ENCODE measurements at places on chromosomes 4 and X.

DNA sequence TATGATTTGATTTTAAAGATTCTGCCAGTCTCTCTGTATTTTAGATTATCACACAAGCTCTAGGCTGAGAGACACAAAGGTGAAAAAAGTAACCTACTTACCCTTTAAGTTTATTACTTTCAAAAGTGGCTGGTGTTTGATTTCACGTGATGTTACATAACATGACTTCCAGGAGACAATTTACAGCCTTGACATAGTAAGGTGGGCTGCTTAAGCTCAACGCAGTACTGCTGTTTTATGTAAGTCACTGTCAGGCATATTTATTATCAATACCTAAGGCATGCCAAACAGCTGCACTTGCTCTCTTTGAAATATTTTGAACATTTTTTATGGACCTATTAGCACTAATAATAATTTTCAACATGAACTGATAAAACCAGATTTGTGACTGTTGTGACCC lies 451.5 kb upstream of the FAM241A start:
- no peak for DNase-seq

DNA sequence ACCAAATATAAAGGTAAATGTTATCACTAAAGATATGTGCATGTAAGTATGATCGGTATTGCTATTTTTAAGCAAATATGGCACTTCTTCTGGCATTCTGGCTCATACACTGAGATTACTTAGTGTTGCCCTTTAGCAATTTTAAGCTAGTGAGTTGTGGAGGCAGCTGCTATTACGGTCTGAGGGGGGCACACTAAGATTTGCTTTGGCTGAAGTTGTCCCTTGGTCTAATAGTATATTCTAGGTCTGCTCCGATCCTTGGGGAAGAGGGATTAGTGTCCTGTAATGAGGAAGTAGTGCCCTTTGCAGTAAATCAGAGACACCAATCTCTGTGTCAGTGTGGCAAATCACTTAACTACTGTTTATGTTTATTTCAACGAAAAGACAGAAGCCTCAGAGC lies 196.5 kb upstream of the FTHL17 start:
- DNase-seq = no peak

DNA sequence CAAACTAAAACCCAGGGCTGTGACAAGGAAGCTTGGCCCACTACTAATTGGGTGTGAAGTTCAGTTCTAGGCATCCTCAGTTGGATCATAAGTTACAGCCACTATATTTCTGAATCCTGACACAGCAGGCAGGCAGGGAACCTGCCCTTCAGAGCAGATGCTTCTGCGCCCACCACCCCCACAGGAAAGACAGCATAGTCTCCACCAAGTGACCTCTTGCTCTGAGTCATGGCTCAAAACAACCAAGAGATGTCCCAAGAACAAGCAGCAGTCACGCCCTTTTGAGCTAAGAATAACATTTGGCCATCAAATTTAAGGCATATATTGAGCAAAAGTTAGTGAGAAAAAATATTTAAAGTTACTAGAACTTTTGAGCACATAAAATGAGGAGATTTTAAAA lies 170.7 kb upstream of the SMARCAD1 start:
- DNase-seq = no peak

GRCh38 chr4:48989461-48990203 lies 3.6 kb downstream of the CWH43 start:
- no peak for DNase-seq

GRCh38 chr4:15043226-15043625 lies 40.9 kb downstream of the CPEB2 start:
- no peak for DNase-seq

DNA sequence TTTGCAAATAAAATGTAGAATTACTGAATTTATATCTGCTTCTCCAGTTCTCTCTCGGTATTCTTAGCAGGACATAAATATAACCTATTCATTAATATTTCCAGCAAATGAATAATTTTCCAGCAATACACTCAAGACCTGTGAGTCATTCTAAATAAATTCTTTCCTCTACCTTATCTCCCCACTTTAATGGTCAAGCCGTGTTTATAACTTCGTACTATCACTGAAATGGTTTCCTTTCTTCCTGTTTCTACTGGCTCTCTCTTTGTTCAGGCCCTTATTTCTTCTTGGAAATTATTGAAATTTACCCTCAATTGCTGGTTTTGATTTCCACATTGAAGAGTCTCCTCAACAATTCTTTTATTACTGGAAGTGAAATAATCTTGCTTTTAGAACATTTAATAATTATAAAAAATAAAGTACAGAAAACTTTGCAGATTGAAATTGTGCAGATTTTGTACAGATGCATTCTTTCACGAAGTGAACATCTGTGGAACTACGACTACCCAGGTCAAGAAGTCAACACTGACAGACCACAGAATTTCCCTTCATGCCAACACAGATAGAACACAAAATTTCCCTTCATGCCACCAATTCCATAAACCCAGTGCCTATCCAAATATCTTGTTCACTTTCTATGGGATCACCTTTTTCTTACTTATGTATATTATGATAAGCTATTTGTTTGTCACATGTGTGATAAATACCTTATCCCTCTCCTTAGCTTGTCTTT lies 205.7 kb downstream of the FAT4 start:
- no peak for DNase-seq

DNA sequence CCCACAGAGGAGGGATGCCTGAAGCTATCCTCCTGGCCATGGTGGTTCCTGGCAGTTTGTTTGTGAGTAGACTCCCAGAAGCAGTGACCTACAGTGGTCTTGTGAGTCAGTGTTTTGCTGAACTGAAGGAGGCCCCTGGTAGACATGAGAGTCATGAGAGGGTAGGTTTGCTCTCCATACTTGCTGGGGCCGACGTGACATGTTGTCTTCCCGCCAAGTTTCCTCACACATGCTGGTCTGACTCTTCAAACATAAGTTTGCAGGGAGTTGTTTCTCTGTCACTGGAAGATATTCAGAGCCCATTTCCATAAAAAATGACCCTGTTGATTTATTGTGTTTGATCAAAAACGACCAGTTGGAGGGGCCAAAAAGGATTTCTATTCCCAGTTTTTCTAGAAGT lies 131.1 kb upstream of the SCML1 start:
- DNase-seq = no peak

- no peak for DNase-seq
Measured at GRCh38 chrX:46461660-46462191, 83.5 kb downstream of the ZNF674 start.

DNA sequence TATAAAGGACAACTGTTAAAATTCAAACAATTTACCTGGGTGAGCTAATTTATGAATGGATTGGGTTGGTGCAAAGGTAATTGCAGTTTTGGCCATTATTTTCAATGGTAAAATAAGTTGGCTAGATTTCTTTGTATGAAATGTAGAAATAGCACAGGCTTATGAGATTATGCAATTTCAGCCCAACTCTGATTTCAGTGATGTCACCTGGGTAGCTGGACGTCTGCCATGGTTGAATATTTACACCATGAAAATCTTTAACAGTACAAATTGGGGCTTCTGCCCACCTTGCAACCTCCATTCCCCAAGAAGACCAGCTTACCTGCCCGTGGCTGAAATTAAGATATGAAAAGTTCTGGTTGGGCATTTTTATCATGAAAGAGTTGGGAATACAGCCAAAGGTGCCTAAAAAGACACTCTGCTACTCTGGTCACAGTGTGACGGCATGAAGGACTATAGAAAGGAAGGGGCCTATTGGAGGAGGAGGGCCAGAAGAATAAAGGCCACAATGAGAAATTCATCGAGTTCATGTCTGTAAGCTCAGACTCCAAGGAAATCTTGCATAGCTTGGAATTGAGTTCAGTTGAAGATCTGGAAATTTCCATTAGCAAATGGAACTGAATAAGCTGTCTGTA lies 29.7 kb downstream of the EGF start:
- DNase-seq = no peak

- DNase-seq = no peak
Measured at GRCh38 chrX:125786316-125786715, 379.8 kb downstream of the DCAF12L2 start.

DNA sequence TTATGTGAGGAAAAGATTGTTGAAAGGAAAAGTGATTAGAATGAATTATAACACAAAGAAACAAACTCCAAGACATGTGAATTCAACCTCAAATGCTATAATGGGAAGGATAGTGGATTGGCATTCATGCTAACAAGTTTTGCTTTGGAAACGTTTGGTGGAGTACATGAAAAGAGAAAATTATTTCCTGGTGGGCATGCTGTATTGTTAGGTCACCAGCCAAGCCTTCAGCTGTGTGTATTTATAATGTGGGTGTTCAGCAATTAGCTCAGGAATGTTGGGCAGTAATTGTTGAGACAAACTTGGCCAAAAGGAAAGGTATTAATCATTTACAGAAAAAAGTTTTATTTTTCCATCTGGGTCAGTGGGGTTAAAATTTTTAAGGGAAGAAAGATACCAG lies 198.9 kb upstream of the ARSJ start:
- no peak for DNase-seq

- DNase-seq = no peak
Measured at GRCh38 chr4:27215220-27215826, 354.7 kb downstream of the STIM2 start.

GRCh38 chr4:94548571-94548970 lies 96.8 kb downstream of the PDLIM5 start:
- no peak for DNase-seq

DNA sequence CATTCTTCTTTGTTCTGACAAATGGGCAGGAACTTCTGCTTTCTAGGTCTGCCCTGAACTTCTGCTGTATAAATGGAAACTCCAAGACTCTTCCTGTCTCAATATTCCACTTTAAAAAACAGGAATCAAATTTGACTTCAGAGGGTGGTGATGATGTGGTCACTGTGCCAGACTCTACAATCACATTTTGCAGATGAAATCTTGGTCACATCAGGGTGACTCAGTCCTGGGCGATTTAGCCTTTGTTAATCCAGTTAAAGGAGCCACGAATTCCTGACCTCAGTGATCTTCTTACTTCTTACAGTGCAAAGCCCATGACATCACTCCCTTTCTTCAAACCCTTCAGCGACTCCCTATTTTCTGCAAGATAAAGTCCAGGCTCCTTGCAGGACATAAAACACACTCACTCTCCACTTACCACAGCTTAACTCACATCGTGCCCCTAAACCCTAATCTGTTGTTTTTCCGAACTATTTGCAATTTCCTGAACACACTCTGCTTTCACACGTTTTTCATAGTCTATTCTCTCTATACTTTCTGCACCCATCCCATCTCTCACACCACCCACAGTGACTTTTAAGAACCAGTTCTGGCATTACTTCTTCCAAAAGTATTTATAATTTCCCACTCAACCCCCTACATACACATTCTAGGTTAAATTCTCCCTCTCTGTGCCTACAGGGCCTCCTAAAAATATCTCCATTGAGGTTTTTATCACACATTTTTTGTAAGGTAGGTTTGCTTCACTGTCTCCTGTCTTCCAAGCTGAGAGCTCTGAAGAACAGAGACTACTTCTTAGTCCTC lies 11.1 kb downstream of the GASK1B start:
- no peak for DNase-seq

DNA sequence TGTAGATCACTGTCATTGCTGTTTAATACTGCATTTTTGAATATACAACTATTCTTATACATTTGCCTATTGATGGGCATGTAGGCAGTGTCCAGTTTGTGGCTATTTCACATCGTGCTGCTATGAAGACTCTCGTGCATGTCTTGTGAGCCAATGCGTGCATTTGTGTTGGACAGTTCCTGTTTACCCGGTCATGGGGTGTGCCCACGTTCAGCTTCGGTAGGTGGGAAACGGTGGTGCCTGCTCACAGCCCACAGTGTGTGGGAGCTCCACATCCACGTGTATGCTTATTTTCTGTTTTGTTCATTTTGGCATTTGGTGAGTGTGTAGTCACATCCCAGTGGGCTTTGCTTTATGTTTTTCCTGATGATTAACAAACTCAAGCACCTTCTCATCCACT lies 19.7 kb upstream of the RNF212 start:
- no peak for DNase-seq

DNA sequence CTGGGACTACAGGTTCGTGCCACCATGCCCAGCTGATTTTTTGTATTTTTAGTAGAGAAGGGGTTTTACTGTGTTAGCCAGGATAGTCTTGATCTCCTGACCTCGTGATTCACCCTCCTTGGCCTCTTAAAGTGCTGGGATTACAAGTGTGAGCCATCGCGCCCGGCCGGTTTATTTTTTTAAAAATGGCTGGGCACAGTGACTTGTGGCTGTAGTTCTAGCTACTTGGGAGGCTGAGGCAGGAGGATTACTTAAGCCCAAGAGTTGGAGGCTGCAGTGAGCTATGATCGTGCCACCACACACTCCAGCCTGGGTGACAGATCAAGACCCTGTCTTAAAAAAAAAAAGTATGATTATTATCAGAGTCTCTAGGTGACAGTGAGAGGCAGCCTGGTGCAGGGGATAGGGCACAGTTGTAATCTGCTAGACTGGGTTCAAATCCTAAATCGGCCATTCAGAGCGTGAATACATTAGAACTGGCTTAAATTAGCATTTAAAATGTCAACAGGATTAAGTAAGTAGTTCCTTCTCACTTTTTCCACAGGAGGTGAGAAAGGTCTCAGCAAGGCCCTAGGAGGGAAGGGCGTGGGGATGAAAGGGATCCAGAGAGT lies 435 bp upstream of the MGST2 start:
- no peak for DNase-seq

DNA sequence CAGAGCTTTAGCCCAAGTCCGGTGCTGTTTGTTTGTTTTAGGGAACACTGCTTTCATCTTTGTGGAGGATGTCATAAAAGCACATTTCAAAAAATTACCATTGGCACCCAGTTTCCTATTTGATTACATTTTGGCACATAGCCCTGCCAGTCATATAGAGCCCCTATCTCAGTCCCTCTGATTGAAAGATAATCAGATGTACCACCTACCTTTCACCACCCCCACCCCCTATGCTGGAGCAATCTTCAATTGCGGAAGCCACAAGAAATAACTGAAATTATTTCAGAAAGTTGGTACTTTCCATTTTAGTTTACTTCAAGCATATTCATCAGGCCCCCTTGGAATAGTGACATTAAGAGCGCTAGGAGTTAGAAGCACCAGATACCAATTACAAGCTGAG lies 136.7 kb upstream of the RPL34 start:
- DNase-seq = no peak

GRCh38 chr4:119191505-119191904 lies 21.0 kb upstream of the USP53 start:
- DNase-seq = no peak

DNA sequence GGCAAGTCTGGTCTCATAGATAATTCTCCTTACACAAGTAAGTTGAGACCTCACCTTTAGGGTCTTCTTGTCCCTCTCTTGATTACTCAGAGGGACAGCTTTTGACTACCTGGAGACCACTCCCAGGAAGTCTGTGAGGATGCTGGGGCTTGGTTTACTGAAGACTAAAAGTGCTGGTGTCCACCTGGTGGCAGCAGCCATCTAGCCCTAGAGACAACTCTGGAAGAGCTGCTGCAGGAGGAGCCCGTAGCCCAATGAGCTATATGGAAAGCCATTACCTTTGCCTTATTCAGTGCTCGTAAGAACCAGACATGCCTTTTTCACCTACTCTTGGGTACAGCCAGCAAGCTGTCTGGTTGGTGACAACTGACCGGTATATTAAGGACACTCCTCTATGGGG lies 7.3 kb downstream of the FGFBP2 start:
- no peak for DNase-seq

Data from iPS DF 19.7 (cell line).